ENCODE measurements at places on chromosomes 7 and 10.

DNA sequence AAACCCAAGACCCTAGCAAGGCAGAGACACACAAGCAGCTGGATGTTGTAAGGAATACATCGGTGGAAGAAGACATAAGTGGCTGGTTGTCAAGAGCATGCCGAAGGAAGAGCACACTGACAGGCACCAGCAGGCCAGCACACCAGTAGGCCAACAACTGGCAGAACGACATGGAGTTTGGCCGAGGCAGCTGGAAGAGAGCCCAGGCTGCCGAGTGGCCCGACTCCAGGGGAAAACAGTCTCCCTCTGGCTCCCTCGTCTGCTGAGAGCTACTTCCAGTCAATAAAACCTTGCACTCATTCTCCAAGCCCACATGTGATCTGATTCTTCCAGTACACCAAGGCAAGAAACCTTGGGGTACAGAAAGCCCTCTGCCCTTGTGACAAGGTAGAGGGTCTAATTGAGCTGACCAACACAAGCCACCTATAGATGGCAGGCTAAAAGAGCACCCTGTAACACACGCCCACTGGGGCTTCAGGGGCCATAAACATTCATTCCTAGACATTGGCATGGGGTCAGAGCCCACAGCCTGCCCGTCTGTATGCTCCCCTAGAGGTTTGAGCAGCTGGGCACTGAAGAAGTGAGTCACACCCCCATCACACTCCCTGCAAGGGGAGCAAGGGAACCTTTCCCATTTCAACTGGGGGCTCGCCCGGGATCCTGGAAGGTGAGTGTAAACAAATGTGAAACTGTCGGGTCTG, 14.7 kb upstream of the TNS3 start:
- no peak overlapping the region for H3K27ac ChIP-seq
- H3K27me3 ChIP-seq, result no peaks in the 10 kb centered on the region
- no peak overlapping the region for H3K4me3 ChIP-seq
- DNase-seq, result no peak
- H3K36me3 ChIP-seq, result no peaks in the 10 kb centered on the region

- H3K27me3 ChIP-seq, result no peaks in the 10 kb centered on the region
- no peaks in the 10 kb centered on the region for H3K4me1 ChIP-seq
- no peak for DNase-seq
- no peaks in the 10 kb centered on the region for H3K36me3 ChIP-seq
- H3K27ac ChIP-seq, result no peak overlapping the region
- no peak overlapping the region for H3K4me3 ChIP-seq
Observed at GRCh38 chr7:158121441-158122045, 466.1 kb downstream of the PTPRN2 start.

GRCh38 chr10:6018422-6018821, 41.1 kb upstream of the IL15RA start:
- DNase-seq, result no peak
- no peaks in the 10 kb centered on the region for H3K36me3 ChIP-seq
- H3K27me3 ChIP-seq, result no peaks in the 10 kb centered on the region
- no peaks in the 10 kb centered on the region for H3K4me1 ChIP-seq
- no peak overlapping the region for H3K4me3 ChIP-seq

- no peak overlapping the region for H3K27ac ChIP-seq
- no peak for DNase-seq
- H3K36me3 ChIP-seq, result no peaks in the 10 kb centered on the region
- H3K27me3 ChIP-seq, result no peaks in the 10 kb centered on the region
Observed at GRCh38 chr10:85900487-85900886, 466.1 kb downstream of the GRID1 start.

GRCh38 chr7:141304291-141304690, 230.4 kb downstream of the TMEM178B start:
- H3K27ac ChIP-seq, result no peak overlapping the region
- H3K27me3 ChIP-seq, result no peaks in the 10 kb centered on the region
- H3K36me3 ChIP-seq, result no peaks in the 10 kb centered on the region
- DNase-seq, result no peak
- H3K4me1 ChIP-seq, result no peaks in the 10 kb centered on the region

DNA sequence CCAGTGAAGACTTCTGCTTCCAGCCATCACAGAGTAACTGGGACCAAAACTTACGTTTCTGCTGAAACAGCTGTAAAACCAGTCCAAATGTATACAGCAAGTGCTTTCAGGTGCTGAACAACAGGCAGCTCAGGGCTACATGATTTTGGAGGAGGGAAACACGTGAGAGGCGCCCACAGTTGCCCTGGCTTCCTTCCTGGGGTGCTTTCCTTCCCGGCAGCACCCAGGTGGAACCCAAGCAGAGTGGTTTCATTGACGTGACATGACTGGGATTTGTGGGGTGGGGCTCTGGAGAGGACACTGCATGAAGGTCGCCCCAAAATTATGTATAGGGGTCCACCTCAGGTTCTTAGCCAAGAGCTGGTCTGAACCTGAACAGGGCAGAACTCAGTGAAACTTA, 34.2 kb downstream of the IL2RA start:
- DNase-seq, result no peak
- H3K4me1 ChIP-seq, result no peaks in the 10 kb centered on the region
- H3K4me3 ChIP-seq, result no peak overlapping the region
- H3K36me3 ChIP-seq, result no peaks in the 10 kb centered on the region
- no peak overlapping the region for H3K27ac ChIP-seq

DNA sequence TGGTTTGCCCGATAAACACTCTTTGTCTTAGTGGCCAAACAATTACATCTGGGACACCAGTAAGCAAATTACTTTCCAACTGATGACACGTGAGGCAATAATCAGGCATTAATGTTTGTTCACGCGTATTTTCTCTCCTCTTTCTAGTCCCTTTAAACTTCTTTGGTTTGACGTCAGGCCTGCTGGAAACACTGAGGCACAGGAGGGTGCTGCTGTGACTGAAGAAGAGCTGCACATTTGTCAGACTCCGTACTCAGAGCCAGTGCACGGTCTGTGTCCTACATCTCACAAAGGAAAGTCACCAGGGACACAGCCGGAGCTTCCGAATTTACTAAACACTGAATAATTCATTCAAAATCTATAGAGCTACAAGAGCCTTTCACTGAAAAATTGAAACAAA, 57.6 kb upstream of the ANAPC16 start:
- H3K27ac ChIP-seq, result no peak overlapping the region
- H3K36me3 ChIP-seq, result no peaks in the 10 kb centered on the region
- H3K4me3 ChIP-seq, result no peak overlapping the region
- DNase-seq, result no peak

DNA sequence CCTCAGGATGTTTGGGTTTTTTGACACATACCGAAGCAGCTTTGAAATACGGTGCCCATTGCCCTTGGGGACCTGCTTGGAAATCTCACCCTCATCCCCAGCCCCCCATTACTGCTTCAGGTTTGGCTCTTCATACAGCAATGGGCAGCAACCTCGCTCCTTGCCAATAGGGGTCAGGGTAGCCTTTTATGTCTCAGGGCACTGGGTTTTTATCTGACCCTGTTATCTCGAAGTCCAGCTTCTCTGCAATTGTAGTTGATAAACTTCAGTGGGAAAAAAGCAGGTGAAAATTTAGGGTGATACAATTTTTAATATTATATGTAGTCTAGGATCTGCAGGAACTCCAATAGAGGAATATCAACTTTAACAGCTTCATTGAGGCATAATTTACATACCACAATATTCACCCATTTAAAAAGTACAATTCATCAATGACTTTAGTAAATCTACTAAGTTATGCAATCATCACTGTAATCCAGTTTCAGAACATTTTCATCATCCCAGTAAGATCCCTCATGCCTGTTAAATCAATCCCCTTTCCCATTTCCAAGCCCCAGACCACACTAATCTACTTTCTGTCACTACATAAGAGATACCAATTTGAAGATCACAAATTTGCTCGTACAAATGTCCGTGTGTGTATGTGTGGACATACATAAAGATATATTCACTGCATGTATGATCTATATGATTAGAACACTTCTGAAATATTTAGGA, 386.2 kb downstream of the KCNMA1 start:
- no peaks in the 10 kb centered on the region for H3K36me3 ChIP-seq
- no peak overlapping the region for H3K4me3 ChIP-seq
- no peaks in the 10 kb centered on the region for H3K4me1 ChIP-seq
- DNase-seq, result no peak

GRCh38 chr10:74855027-74855426, 28.6 kb downstream of the KAT6B start:
- H3K4me3 ChIP-seq, result peak overlapping the region; percentile 22
- no peaks in the 10 kb centered on the region for H3K36me3 ChIP-seq
- peaks cover 19% of the 10 kb centered on the region for H3K4me1 ChIP-seq
- DNase-seq, result no peak
- H3K27me3 ChIP-seq, result no peaks in the 10 kb centered on the region

DNA sequence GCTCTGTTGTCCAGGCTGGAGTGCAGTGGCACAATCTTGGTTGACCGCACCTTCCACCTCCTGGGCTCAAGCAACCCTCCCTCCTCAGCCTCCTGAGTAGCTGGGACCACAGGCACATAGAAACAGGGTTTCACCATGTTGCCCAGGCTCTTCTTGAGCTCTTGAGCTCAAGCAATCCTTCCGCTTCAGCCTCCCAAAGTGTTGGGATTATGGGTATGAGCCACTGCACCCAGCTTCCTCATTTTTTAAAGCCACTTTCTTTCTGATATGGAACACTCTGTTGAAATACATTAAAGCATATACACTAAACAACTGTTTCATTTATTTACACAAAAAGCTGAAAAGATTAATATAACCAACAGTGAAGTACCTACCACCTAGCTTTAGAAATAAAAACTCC, 117.2 kb downstream of the CLEC2L start:
- peaks cover 13% of the 10 kb centered on the region for H3K36me3 ChIP-seq
- no peak overlapping the region for H3K4me3 ChIP-seq
- no peaks in the 10 kb centered on the region for H3K27me3 ChIP-seq
- H3K27ac ChIP-seq, result no peak overlapping the region
- H3K4me1 ChIP-seq, result no peaks in the 10 kb centered on the region
- DNase-seq, result no peak

DNA sequence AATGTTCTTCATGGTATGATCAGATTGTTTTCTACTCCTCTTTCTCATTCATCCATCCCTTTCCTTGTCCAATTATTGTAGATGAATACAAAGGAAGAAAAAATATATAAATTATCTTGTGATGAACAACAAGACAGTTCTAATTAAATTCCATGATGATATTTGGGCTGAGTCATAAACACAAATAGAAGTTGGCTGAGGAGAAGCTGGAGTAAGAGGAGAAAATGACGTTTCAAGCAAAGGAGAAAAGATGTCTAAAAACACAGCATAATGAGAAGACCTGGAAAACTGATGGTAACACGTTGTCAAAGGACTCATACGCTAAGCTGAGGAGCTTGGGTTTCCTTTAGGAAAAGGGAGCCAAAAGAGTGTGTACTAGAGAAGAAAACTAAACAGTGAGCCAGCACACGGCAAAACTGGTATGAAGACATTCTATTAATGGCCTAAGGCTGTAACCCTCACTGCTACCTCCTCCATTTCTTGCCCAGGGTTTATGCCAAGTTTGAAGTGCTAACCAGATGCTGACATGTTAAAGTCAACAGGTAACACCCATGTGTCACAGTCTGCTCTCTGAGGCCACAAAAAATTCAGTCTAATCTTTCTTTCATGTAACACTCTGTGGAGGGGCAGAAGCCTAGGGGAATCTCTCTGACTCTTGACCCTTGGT, 26.1 kb downstream of the ZFAND4 start:
- no peaks in the 10 kb centered on the region for H3K36me3 ChIP-seq
- no peak for DNase-seq
- H3K27ac ChIP-seq, result no peak overlapping the region
- no peak overlapping the region for H3K4me3 ChIP-seq

- H3K4me3 ChIP-seq, result no peak overlapping the region
- H3K4me1 ChIP-seq, result peaks cover 11% of the 10 kb centered on the region
- DNase-seq, result no peak
- H3K36me3 ChIP-seq, result no peaks in the 10 kb centered on the region
- peaks cover 38% of the 10 kb centered on the region for H3K27me3 ChIP-seq
Observed at GRCh38 chr7:101167645-101168411, 2.5 kb upstream of the VGF start.

DNA sequence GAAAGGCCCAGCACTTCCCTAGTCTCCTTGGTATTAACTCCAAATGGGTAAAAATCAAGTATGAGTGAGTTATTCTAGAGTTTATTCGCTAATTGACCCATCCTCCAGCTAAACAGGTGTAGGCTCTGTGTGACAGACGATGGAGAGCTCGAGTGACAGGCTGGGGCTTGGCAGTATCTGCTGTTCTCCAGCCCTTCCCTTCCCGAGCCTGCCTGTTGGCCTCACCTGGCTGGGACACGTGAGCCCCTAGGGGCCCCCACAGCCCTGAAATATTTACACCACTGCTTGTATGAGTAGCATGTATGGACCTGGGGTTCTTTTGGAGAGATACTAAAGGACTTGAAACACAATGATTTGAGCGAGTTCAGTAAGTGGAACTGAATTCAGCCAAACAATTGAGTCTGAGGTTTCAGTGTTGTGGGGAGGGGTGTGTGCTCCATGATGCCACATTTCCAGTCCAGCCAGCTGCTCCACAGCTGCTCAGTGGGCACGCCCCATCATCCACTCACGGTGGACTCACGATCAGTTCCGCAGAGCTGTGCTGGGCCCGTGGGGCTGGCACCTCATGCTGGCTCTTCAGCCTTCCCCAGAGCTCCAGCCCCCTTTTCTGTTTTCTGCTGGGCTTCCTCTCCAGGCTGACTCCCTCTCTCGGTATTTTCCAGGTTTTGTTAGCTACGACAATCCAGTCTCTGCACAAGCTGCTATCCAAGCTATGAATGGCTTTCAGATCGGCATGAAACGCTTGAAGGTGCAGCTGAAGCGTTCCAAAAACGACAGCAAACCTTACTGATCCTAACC, 283.0 kb downstream of the USP6NL start:
- no peaks in the 10 kb centered on the region for H3K27me3 ChIP-seq
- no peak for DNase-seq
- H3K36me3 ChIP-seq, result peaks cover 49% of the 10 kb centered on the region
- H3K4me1 ChIP-seq, result no peaks in the 10 kb centered on the region

GRCh38 chr10:4639960-4640359, 186.0 kb upstream of the AKR1E2 start:
- no peak overlapping the region for H3K4me3 ChIP-seq
- H3K36me3 ChIP-seq, result no peaks in the 10 kb centered on the region
- no peaks in the 10 kb centered on the region for H3K27me3 ChIP-seq
- no peaks in the 10 kb centered on the region for H3K4me1 ChIP-seq
- H3K27ac ChIP-seq, result no peak overlapping the region

GRCh38 chr7:139829025-139829774, at the start of gene TBXAS1:
Gene TBXAS1, plus strand, starts transcription at chr7:139829264. Its CDS starts 127 bp downstream, at chr7:139829391.
- DNase-seq, result no peak
- no peaks in the 10 kb centered on the region for H3K36me3 ChIP-seq
- peak within 1 kb of the TSS; percentile 54 for H3K4me3 ChIP-seq
- no peaks in the 10 kb centered on the region for H3K27me3 ChIP-seq

DNA sequence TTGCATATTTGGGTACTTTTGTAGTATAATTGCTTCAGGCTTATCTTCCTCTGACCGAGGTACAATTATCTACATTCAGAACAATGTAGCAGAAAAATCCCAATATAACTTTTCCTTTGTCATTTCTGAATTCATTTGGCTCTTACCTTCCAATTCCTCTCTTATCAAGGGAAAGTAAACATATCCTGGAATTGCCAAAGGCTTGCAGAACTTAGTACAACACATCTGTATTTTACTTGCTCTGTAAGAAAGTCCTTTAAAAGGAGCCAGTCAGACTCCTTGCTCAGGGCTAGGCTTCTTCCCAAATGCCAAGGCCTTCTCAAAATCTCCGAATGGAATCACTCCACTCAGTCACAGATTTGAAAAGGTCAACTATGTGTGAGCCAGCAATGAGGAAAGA, 43.3 kb upstream of the ABCB4 start:
- no peaks in the 10 kb centered on the region for H3K36me3 ChIP-seq
- no peak overlapping the region for H3K27ac ChIP-seq
- no peak overlapping the region for H3K4me3 ChIP-seq
- H3K27me3 ChIP-seq, result no peaks in the 10 kb centered on the region
